Eye (tissue), 1 donor: ENCODE measurements at places on chromosomes 16 and 17.

- DNase-seq, result peak; percentile 94
Observed at GRCh38 chr17:2393174-2393953, 7.5 kb downstream of the MNT start.

GRCh38 chr16:49189286-49189685 lies 92.4 kb downstream of the CBLN1 start:
- peak; percentile 22 for DNase-seq

GRCh38 chr16:86568677-86569623 lies 2.3 kb downstream of the FOXC2 start:
- peak; percentile 43 for DNase-seq

DNA sequence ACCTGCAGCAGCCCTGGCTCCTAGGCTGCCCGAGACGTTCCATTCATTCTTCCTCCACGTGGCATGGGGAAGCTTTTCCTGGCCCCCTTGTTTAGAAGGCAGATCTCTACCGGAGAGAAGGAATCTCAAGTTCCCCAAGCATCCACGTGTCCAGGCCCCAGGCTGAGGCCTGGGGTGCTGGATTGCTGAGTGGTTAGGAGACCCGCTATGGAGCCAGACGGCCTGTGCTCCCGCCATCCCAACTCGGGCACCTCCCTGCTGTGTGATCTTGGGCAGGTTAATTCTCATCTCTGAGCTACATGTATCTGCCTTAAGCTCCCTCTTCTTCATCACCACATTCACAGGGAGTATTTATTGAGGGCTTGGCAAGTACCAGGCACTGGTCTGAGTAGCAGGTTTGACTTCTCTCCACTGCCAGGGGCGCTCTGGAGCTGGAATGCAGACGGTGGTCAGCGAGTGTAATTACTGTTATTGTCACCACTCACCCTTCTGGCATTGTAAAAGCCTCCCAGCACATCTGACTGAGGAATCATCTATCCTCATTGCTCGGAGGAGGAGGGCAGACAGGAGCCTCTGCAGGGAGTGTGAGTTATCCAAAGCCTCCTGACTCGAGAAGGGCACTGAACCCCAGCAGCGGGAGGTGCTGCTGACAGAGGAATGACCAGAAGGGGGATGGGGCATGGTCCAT lies 1.1 kb upstream of the ADGRG1 start:
- DNase-seq, result peak; percentile 62

GRCh38 chr16:21159281-21159951 lies 942 bp downstream of the LDAF1 start:
- peak; percentile 60 for DNase-seq

- no peak for DNase-seq
Observed at GRCh38 chr17:71315568-71315967, 805.3 kb upstream of the SOX9 start.

DNA sequence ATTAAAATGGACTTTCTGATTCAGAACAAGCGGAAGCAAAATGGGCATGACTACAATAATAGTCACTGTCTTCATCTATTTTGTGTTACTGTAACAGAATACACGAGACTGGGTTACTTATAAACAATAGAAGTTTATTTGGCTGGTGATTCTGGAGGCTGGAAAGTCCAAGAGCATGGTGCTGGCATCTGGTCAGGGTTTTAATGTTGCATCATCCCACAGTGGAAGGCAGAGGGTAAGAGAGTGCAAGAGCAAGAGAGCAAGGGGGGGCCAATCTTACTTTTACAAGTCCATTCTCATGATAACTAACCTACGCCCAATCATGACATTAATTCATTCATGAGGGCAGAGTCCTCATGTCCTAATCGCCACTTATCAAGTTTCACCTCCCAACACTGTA lies 189.2 kb downstream of the TOX3 start:
- DNase-seq, result no peak

DNA sequence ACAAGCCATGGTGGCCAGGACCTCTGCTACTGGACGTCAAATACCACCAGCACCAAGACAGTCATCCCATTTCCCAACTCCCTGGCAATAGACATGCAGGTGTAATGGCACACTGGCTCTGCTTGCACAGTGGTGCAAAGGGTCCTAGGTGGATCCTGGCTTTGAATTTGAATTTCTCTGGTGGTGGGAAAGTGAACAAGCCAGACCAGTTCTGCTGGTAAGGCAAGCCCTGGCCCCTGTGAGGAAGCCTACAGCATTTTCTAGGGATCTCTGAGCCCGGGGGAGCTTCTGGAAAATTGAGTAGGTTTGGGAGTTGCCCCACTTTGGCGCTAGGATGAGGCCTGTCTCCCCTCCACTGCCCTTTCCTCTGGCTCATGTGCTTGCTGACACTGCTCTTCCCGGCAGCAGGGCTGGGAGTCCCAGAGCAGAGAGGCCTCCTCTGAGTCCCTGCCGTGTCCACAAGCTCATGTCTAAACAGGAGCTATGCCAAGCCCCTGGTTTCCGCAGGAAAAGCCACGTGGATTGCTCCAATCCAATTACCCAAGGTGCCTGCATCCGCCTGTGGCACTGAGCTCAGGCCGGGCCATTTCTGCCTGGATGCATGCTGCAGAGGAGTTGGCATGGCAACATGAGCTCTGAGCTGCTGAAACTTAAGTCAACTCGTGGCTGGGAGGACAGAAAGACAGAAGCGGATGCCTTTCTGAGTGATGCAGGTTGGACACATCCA lies 67.0 kb downstream of the PRMT7 start:
- DNase-seq, result peak; percentile 70

DNA sequence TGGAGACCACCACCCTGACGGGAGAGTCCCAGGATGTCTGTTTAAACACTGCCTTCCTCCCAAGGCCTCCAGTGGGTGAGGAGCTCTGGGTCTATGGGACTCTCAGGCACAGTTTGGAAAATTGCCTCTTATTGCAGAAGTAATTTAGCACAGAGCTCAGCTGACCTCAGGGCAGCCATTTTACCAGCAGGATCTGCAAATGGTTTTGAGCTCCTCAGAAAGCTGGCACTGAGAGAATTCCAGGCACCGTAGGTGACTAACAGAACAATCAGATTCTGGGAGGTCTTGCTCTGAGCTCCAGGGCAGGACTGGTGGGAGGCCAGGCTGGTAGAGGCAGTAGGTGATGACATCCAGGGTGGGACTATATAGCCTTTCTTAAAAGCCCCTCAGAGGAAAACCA lies 17.3 kb upstream of the C16orf74 start:
- no peak for DNase-seq
